ENCODE measurements at places on chromosomes 6 and 20.

DNA sequence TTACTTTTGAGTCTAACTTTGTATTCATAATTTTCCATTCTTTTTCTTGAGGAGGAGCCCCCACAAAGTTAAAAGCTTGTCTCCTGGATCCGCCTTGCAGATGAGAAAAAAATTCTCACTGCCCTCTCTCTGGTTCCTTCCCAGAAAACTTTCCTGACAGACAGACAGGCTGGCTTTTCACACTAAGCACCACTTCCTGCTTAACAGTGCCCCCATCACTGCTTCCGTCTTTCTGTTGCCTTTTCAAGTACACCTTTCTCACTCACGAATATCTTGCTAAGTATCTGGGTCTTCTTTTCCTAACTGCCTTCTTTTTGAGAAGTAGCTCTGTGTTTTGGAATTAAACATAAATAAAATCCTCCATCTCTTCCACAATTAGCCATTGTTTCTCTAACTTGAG lies 19.8 kb upstream of the LMBRD1 start:
- no peak for DNase-seq

DNA sequence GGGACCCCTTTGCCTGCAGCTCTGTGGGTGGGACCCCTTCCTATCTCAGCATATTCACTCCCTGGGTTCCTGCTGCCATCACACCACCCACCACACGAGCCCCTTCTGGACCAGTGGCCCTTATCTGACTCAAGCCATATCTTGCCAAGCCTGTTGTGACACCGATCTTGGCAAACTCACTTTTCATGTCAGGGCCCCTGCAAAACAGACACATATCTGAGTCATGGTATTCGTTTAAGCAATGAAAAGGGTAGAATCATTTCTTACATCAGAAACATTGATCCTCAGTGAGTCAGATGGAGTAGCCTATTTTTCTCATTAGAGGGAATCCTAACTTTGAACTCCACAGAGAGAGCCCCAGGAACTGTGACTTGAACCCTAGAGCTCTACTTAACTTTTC lies 10.6 kb downstream of the RAET1E start:
- no peak for DNase-seq

DNA sequence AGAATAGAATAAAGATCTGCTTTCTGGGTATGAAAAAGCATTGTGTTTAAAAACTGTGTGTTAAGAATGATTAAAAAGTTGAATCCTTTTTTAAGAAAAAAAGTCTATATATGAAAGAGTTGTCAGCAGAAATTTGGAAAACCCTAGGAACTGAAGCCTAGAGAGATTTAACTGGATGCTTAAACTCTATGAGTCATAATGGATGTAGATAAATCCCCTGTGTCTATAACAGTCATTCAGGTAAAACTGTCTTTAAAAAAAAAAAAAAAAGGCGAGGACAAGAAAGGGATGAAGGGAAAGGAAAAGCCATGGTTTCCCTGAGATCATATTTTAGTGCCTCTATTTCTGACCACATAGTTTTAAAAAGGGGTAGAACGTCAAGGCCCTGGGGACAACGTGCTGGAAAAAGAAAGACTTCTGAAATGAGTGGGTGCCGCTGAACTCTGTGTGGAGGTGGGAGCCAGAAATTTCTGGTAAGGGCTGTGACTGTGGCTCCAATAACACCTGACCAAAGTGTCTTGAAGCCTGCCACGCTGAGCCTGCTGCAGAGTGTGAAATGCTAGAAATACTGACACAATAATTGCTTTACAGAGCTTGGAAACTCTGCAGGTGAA lies 302.6 kb upstream of the ARID1B start:
- no peak for DNase-seq

GRCh38 chr6:96812077-96812703 lies 25.1 kb downstream of the GPR63 start:
- DNase-seq, result no peak

DNA sequence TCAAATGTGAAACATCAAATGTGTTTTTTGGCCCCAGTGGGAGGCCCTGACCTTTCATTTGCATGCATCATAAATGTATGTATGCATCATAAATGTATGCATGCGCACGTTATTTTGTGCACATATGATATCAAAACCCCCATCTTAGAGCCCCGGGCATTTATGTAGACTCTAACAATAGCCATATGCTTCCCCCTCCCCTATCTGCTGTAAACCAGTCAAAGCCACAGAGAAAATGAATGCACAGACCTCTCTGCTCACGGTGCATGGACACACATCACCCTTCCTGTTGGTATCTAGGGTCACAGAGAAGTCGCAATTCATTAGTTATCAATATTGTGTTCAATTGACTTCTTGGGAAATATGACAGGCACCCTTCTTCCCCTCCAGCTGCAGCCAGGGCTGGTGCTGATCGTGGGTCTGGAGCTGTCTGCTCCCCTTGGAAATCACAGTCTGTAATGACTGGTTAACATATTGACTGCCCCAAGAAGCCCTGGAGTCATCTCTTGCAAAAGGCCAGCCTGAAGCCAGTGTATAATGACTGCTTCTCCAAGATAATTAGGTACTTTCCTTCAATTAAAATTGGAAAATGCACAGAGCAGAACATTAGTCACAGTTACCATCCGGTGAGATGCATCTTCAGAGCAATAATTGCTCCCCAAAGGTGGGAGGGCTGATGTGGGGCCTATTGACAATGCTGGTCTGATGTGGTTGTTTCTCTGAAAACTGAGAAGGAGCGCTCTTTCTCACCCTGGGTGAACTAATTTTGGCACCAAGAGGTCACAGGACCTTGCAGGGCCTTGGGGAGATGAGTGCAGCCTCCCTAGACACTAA lies 532.2 kb downstream of the CDH26 start:
- DNase-seq, result no peak

- DNase-seq, result no peak
These were observed 9.0 kb downstream of the C20orf203 start for GRCh38 chr20:32664678-32665159.

DNA sequence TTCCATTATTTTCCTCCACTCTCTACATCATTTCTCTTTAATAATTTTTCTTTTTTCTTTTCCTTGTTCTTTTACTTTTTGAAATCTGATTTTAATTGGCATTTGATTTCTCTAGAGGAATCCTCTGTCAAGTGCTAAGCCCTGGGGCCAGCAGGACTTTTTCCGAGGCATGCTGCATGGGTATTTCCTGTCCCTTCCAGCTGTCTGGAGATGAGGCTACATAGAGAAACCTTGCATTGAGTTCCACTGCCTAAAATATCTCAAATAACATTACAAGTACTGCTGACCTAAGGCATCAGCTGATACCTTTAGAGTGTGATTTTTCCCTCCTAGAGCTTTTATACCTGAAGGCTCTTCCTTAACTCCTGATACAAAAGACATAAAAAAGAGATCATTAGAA lies 6.2 kb downstream of the RNF217 start:
- no peak for DNase-seq

DNA sequence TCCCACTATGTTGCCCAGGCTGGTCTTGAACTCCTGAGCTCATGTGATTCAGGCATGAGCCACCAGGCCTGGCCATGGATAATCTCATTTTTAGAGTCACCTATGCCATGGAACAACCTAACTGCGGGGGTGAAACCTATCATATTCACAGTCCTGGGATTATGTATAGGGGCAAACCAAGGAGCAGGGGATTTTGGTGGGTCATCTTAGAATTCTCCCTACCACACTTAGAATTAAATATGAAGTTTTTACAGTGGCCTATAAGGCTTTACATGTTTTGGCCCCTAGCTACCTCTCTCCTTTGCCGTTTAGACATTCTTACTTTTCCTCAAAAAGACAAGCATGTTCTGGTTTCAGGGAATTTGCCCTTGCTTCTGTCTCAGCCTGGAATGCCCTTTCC lies 20.6 kb upstream of the VEGFA start:
- DNase-seq, result no peak

GRCh38 chr6:163490826-163491577 lies 76.5 kb downstream of the QKI start:
- DNase-seq, result no peak

DNA sequence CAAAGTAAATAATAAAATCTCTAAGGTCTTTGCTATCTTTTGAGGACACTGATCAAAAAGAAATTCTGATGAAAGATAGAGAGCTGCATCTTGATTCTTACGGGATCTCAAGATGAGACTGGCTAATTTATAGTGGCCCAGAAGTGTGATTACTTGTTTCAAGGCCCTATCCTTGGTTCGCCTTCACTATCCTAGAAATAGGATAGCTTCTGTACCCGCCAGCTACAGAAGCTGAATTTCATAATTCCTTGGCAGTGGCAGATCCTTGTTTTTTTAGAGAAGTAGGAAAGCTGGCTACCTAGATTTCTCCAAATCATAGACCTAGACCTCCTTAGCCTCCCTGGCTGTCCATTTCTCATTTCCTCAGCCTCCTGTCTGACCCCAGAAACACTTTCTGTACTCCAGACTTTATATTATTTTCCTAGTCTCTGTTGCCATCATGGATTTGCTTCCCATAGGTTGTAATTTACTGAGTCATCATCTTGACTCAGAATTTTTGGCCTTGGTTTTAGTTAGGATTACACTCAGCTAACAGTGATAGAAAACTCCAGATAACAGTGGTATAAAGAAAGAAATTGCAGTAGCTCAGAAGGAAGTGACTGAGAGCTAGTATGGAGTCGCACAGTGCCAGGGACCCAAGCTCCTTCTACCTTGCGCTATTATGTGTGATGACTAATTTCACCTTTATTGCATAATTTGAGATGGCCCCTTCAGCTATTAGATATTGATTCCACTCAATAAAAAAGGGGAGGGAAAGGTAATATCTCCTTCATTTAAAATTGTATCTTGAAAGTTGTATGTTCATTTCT lies 27.7 kb downstream of the PHF3 start:
- peak; percentile 3 for DNase-seq

DNA sequence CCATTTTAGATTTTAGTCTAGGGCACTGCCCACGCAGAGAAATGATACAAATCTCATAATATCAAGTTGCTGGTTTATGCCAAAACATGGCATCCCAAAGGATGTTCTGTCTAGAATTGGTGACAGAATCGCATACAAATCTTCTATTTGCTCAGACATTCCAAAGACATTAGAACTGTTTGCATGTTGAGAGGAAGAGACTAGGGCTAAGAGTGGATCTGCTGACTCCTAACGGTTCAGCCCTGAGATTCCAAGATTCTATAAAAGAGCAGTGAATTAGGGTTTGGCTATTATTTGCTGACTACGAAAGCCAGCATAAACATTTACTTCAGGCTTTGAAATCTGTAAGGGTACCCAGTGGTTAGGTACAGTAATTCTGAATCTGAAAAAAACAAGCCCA lies 3.6 kb downstream of the EPB41L2 start:
- DNase-seq, result peak; percentile 25

GRCh38 chr6:162621246-162621645 lies 106.3 kb downstream of the PRKN start:
- peak; percentile 81 for DNase-seq

GRCh38 chr6:165755583-165755982 lies 92.5 kb upstream of the PDE10A start:
- no peak for DNase-seq

- DNase-seq, result no peak
These were observed 480.0 kb upstream of the JARID2 start for GRCh38 chr6:14765721-14766390.

DNA sequence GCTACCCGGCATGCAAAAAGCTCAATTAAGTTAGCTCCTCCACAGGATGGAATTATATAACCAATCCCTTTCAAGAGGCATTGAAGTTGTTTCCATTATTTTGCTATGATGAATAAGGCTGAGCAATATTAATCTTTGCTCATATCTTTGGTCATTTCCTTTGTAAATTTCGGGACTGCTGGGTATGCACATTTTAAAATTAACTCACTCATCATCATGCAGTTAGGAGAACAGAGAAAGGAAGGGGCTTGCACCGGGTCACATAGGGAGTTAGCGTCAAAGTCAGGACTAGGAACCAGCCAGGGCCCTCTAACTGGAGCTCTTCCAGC lies 430 bp upstream of the FAM110A start:
- no peak for DNase-seq

DNA sequence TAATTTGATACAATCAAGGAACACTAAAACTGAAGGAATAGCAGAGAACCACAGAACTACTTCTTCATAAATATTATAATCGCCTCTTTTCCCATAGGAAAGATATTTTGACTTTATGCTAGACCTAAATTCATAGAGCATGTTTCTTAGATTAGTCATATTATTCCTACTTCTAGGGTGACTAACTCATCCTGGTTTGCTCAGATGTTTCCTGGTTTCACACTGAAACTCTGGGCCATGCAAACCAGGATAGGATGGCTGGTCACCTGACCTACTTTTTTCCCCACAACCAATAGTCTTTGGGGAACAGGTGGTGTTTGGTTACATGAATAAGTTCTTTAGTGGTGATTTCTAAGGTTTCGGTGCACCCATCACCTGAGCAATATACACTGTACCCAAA lies 42.8 kb downstream of the MMS22L start:
- DNase-seq, result peak; percentile 21

DNA sequence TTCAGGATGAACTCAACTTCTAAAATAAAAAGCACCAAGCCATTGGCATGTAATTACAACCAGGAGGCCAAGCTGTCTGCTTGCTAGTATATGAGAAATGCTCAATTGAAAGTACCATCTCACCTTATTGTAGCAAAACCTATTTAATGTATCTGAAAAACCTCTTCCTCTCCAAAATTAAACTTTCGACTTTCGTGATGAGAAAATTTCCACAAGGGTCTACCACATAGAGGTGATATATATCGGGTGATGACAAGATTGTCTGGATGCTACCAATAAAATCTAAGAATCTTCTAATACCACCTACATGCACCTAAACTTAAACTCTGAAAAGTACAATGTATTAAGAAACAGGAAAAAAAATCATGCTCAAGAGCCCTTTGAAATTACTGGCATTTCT lies 74.2 kb downstream of the ATXN1 start:
- no peak for DNase-seq

GRCh38 chr6:138987080-138987642 lies 892 bp downstream of the REPS1 start:
- no peak for DNase-seq

GRCh38 chr6:23775127-23775526 lies 350.9 kb upstream of the NRSN1 start:
- no peak for DNase-seq

DNA sequence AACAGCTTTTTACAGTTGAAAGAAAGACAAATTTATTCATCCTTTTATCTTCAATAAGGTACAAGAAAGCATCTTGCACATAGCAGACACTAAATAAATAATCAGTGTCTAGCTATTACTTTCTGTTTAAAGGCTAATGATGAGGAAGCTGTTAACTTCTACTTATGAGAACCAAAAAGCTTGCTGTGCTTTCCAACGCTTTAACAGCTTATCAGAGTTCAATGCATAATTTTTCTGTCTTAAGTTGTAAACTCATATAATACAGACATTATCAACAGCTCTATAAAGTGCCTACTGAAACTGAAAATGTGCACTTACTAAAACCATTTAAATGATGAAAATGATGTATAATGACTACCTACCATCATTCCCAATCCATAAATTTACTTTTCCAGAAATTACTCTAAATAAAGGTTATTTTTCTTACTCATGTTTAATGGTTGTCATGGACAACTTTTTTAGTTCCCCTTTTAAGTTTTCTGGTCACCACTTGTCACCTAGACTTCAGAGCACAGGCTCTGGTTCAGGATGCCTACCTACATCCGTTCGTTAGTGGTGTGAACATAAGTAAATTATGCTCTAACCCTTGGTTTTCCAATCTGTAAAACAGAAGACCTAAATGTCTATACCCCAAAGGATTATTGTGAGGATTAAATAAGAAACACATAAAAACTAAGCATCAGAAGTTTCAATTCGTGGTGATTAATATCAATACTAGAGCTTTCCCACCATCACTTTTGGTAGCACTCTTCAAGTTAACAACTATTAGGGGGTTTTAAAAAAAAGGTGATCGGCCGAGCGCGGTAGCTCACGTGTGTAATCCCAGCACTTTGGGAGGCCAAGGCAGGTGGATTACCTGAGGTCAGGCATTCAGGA lies 8.0 kb downstream of the PNISR start:
- DNase-seq, result no peak
